IMR-90 (cell line): ENCODE measurements at places on chromosomes 2 and 18. TPM values are rescaled to one million over a fixed set of nuclear protein-coding genes. Genes with fewer than 3 reads are reported as not detected.

GRCh38 chr2:237478979-237479378 is 8.1 kb upstream of the MLPH start:
- DNase-seq, result no peak

- no peak for DNase-seq
These were observed 95.4 kb downstream of the UXS1 start for GRCh38 chr2:106098664-106099063.

GRCh38 chr18:5309888-5310470 is 14.5 kb upstream of the ZBTB14 start:
- DNase-seq, result no peak

Gene MAPK4
- total RNA-seq, result not detected in 2 replicates

Gene MGAT5
- total RNA-seq, result 47.8 and 59.9 TPM in 2 replicates

Gene POTEI
- total RNA-seq, result not detected in 2 replicates

Gene CACNB4
- total RNA-seq, result 0.28 and 0.36 TPM in 2 replicates
